ENCODE measurements at places on chromosomes 12 and 14. TPM values are rescaled to one million over a fixed set of nuclear protein-coding genes. Genes with fewer than 3 reads are reported as not detected.

Gene LMNTD1
- not detected for total RNA-seq

Gene ISCU
- 53.6 TPM for total RNA-seq

Gene PPP1R3E
- 26.6 TPM for total RNA-seq

Gene HIF1A
- 170 TPM for total RNA-seq

Gene L2HGDH
- 17.3 TPM for total RNA-seq

Gene FZD10
- not detected for total RNA-seq

Gene ARID4A
- 30.4 TPM for total RNA-seq

Gene B4GALNT3
- total RNA-seq = 3.8 TPM

Gene GRIP1
- 0.82 TPM for total RNA-seq

Gene ETV6
- total RNA-seq = 80.7 TPM

Gene SERPINA5
- not detected for total RNA-seq

Gene TBC1D30
- total RNA-seq = 0.27 TPM

Gene C12orf56
- total RNA-seq = not detected

Gene CLEC4C
- total RNA-seq = not detected

Gene SERPINA12
- total RNA-seq = not detected

Gene CD69
- total RNA-seq = 72.7 TPM

Gene CIROP
- total RNA-seq = not detected

Gene SRGAP1
- not detected for total RNA-seq

Gene FLVCR2
- 18.3 TPM for total RNA-seq

Gene OR4E2
- total RNA-seq = not detected

Gene ABCD2
- total RNA-seq = 5.9 TPM

Gene APOF
- not detected for total RNA-seq

Gene TSPAN19
- total RNA-seq = not detected

Gene ITGA5
- 29.4 TPM for total RNA-seq

Gene CNIH1
- 73.5 TPM for total RNA-seq

Gene SERPINA1
- 29.9 TPM for total RNA-seq

Gene IAPP
- total RNA-seq = not detected

Gene CRACR2A
- 7.3 TPM for total RNA-seq

Gene HCAR2
- total RNA-seq = not detected

Gene SLC24A4
- not detected for total RNA-seq

Gene NFE2
- 0.20 TPM for total RNA-seq

Gene PRH2
- total RNA-seq = not detected

Gene LRRC10
- not detected for total RNA-seq

Gene PTGER2
- 2.5 TPM for total RNA-seq

Gene KCNC2
- not detected for total RNA-seq

Gene TPH2
- total RNA-seq = not detected

Gene CCDC177
- not detected for total RNA-seq

Gene KLRK1
- total RNA-seq = 0.39 TPM

Gene NEUROD4
- not detected for total RNA-seq

Gene LALBA
- not detected for total RNA-seq

Gene IRAK3
- total RNA-seq = 0.66 TPM

Gene UNG
- total RNA-seq = 49.3 TPM

Gene RPS6KL1
- total RNA-seq = 1.1 TPM

Gene AQP6
- not detected for total RNA-seq

Gene PPFIA2
- total RNA-seq = not detected

Gene SLCO1B3
- not detected for total RNA-seq
